ENCODE measurements at places on chromosomes 7 and 10.

GRCh38 chr7:84193747-84194146, 842 bp downstream of the SEMA3A start:
- peaks cover 4% of the 10 kb centered on the region for H3K4me1 ChIP-seq
- no peaks in the 10 kb centered on the region for H3K36me3 ChIP-seq
- no peak overlapping the region for H3K4me3 ChIP-seq
- H3K27ac ChIP-seq = no peak overlapping the region
- no peaks in the 10 kb centered on the region for H3K27me3 ChIP-seq
- no peak for DNase-seq

DNA sequence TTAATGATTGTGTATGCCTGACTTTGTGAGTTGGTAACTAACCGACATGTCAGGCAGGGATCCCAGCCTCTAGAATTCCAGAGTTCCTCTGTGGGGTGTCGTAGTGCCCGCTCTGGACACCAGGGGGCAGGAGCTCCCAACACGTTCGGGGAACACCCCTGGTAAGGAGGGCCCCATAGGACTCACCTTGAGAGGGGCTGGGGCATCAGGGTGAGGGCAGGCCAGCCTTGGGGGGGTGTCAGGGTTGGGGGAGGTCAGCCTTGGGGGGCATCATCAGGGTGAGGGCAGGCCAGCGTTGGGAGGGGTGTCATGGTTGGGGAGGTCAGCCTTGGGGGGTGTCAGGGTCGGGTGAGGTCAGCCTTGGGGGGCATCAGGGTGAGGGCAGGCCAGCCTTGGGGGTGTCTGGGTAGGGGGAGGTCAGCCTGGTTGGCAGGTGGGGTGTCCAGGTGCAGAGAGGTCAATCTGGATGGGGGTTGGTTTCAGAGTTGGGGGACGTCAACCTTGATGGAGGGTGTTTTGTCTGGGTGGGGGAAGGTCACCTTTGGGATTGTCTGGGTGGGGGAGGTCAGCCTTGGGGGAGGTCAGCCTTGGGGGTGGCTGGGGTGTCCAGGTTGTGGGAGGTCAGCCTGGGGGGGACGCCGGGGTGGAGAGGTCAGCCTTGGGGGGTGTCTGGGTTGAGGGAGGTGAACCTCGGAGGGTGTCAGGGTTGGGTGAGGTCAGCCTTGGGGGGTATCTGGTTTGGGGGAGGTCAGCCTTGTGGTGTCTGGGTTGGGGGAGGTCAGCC, 45.6 kb upstream of the SUN1 start:
- DNase-seq = peak; percentile 52
- H3K27me3 ChIP-seq = no peaks in the 10 kb centered on the region
- no peak overlapping the region for H3K4me3 ChIP-seq
- H3K4me1 ChIP-seq = peaks cover 2% of the 10 kb centered on the region

GRCh38 chr7:40077849-40078248, 56.6 kb downstream of the MPLKIP start:
- H3K4me3 ChIP-seq = no peak overlapping the region
- no peaks in the 10 kb centered on the region for H3K27me3 ChIP-seq

DNA sequence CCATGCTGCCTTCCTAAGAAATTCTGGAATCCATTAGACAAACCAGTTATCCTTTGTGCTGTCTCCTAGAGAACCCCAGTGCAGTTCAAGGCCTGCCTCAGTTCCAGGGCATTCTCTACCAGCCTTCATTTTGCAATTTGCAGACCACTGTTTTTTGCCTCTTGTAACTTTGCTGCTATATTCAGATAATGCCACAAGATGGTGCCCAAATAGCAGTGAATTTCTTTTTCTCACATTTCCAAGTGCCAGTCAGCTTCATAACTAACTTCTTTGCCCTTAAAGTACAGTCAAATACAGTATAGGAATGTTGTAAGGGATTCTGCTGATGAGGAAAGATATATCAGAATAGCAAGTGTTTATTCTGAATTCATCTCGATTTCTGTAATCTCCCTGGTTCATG, 25.2 kb downstream of the LOXL4 start:
- H3K27me3 ChIP-seq = no peaks in the 10 kb centered on the region
- H3K4me1 ChIP-seq = no peaks in the 10 kb centered on the region
- no peak for DNase-seq
- H3K27ac ChIP-seq = no peak overlapping the region
- H3K4me3 ChIP-seq = no peak overlapping the region

DNA sequence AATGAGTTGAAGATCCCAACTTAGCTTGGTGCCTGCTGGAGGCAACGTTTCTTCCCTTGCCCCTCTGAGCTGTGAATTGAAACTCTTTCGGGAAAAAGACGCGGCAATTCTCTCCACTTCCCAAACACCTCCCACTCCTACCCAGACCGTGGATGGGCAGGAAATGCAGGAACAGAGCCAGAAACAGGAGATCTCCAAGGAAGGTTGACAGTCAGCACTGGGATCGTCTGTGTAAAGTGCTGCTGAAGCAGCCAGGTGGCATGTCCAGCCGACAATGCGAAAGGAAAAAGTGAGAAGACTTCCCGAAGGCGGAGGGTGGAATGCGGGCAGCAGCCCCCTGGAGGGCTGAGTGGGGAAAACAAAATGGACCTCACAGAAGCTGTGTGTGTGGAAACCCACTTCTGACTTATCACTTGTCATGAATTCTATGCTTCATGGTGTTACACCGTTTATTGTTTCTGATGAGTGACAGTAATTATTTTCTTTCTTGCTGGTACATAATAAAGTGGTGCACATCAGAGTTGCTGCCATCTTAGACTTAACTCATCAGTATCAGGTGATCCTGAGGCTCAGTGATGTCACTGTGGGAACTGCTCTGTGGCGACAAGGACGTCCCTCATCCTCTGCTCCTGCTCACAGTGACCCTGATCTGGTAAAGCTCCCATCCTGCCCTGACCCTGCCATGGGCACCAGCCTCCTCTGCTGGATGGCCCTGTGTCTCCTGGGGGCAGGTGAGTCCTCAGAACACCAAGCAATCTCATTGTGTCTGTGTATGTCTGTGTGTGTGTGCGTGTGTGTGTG, 220.5 kb upstream of the PRSS1 start:
- no peak overlapping the region for H3K4me3 ChIP-seq
- no peak overlapping the region for H3K27ac ChIP-seq
- no peak for DNase-seq
- H3K27me3 ChIP-seq = no peaks in the 10 kb centered on the region
- no peaks in the 10 kb centered on the region for H3K4me1 ChIP-seq

- H3K36me3 ChIP-seq = no peaks in the 10 kb centered on the region
- no peak overlapping the region for H3K27ac ChIP-seq
- H3K4me1 ChIP-seq = no peaks in the 10 kb centered on the region
- no peak for DNase-seq
These were observed 316.5 kb downstream of the WDR11 start for GRCh38 chr10:121167534-121168243.

DNA sequence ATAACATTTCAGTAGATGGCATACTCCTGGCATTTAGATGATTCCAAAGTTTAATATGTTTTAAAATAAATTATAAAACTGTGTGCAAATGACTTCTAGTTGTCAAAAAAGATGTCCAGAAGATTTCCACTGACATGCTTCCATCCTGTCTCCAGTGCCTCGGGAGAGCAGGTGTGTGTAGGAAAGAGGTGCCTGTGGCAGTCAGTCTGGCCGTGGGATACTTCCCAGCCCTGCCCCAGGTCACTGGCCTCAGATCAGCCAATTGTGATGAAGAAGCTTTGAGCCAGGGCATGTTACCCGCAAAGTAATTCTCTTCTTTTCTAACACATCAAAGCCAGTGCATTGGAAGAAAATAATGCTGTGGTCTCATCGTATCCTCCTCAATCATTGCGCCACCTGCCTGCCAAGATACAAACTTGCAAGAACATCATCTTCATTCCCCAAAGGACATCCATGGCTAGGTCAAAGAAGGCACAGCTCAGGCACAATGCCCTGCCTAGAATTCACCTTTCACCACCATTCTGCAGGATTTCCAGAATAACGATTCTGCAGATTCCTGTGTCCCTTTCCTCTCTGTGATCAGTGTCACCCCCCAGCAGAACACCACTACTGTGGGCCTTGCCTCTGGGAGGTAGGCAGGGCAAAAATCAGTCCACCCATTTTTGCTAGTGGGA, 6.3 kb upstream of the KCNMA1 start:
- no peaks in the 10 kb centered on the region for H3K36me3 ChIP-seq
- DNase-seq = no peak

GRCh38 chr10:31962826-31963588, 34.4 kb upstream of the ARHGAP12 start:
- H3K27me3 ChIP-seq = peaks cover 9% of the 10 kb centered on the region
- DNase-seq = no peak
- H3K36me3 ChIP-seq = no peaks in the 10 kb centered on the region
- no peak overlapping the region for H3K4me3 ChIP-seq

GRCh38 chr10:119248681-119249080, 41.3 kb downstream of the GRK5 start:
- H3K27me3 ChIP-seq = no peaks in the 10 kb centered on the region
- no peak overlapping the region for H3K27ac ChIP-seq
- no peaks in the 10 kb centered on the region for H3K36me3 ChIP-seq
- no peak for DNase-seq

DNA sequence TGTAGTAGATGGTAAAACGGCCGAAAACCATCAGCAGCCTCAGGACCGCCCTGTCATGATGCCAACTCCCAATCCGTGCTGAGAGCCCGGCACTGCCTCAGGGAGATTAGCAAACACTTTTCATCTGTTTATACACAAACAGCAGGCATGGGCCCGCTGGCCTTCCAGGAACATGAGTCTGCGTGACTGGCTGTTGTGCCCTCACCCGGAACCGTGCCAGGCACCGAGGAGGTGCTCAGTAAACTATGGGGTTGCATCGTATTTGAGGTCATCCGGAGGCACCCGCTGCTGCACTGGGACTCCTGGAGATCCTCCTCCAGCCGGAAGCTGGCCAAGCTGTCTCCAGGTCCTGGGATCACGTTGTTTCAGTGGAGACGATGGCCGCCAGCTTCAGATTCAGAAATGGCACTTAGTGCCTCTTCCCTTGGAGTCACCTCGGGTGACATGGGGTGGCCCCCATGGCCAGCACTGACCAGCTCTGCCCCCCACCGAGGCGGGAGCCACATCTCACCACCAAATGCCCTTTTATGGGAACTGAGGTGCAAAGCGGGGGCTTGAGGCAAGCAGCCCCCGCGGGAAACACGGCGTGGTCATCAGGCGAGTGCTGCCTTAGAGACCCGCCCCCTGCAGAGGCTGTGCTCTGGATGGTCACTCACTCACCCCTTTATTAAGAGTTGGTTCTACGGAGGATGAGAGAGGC, 585.9 kb downstream of the PTPRN2 start:
- H3K27me3 ChIP-seq = peaks cover 13% of the 10 kb centered on the region
- no peaks in the 10 kb centered on the region for H3K36me3 ChIP-seq
- no peak for DNase-seq
- H3K27ac ChIP-seq = no peak overlapping the region
- no peak overlapping the region for H3K4me3 ChIP-seq

DNA sequence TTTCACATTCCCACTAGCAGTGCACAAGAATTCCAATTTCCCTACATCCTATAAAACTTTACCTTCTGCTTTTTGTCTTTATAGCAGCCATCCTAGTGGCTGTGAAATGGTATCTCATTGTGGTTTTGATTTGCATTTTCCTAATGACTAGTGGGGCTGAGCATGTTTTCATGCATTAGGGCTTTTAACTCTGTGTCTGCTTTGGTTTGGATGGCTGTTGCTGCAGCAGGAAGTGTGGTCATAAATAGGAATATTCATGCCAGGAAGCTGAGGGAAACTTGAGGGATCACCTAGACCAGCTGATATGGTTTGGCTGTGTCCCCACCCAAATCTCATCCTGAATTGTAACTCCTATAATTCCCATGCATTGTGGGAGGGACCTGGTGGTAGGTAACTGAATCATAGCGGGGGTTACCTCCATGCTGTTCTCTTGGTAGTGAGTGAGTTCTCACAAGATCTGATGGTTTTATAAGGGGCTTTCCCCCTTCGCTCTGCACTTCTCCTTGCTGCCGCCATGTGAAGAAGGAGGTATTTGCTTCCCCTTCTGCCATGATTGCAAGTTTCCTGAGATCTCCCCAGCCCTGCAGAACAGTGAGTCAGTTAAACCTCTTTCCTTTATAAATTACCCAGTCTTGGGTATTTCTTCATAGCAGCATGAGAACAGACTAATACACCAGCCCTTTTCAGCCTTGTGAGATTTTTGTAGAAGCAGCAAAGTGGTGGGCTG, 181.8 kb upstream of the PITRM1 start:
- H3K27me3 ChIP-seq = peaks cover 32% of the 10 kb centered on the region
- no peak for DNase-seq
- H3K27ac ChIP-seq = no peak overlapping the region
- no peaks in the 10 kb centered on the region for H3K36me3 ChIP-seq
- no peak overlapping the region for H3K4me3 ChIP-seq

- no peaks in the 10 kb centered on the region for H3K36me3 ChIP-seq
- H3K27ac ChIP-seq = peak overlapping the region; percentile 94
- DNase-seq = no peak
- peak overlapping the region; percentile 93 for H3K4me3 ChIP-seq
- H3K4me1 ChIP-seq = peaks cover 48% of the 10 kb centered on the region
- no peaks in the 10 kb centered on the region for H3K27me3 ChIP-seq
These were observed 9.2 kb downstream of the BNIP3 start for GRCh38 chr10:131972474-131973071.

GRCh38 chr7:23696916-23697441, 13.0 kb upstream of the STK31 start:
- no peak overlapping the region for H3K4me3 ChIP-seq
- peaks cover 2% of the 10 kb centered on the region for H3K36me3 ChIP-seq
- no peaks in the 10 kb centered on the region for H3K27me3 ChIP-seq
- H3K27ac ChIP-seq = no peak overlapping the region
- H3K4me1 ChIP-seq = peaks cover 8% of the 10 kb centered on the region

DNA sequence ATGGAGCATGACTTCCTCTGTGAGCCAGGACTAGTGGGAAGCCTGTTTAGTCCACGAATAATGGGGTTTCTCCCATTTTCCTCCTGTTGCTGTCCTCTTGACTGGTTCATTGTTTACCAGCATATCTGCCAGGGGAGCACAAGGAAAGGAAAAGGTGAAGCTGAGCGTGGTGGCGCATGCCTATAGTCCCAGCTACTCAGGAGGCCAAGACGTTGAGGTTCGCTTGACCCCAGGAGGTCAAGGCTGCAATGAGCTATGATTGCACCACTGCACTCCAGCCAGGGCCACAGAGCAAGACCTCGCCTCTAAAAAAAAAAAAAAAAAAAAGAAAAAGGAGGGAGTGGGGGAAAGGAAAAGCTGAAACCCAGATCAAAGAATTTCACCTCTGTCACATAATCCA, 5.8 kb upstream of the IL2RA start:
- H3K4me1 ChIP-seq = peaks cover 63% of the 10 kb centered on the region
- H3K27me3 ChIP-seq = no peaks in the 10 kb centered on the region
- peak overlapping the region; percentile 96 for H3K27ac ChIP-seq
- peak overlapping the region; percentile 81 for H3K4me3 ChIP-seq

DNA sequence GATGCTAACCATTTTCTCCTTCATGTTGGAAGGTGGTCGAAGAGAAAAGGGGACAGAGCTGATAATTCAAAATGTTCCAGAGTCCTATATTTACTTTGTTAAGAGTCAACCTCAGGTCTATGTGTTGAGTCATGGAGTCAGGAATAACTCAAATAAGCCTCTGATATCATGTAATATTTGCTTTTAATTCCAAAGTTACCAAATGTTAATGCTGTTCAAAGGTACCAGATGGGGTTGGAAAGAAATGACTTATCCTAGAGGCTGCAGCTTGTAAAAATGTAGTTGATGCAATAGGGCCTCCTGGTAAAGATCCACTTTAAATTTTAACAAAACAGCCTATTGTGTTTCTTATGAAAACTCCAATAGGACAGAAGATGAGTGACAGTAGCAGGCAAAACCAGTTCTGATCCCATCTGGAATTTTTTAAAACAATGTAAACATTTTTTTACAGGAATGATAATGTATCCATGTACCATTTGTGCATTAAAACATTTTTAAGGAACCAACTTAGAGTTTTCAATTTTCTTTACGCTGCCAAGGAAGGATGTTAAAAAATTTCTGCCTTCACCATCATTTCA, 218.2 kb downstream of the ANK3 start:
- no peaks in the 10 kb centered on the region for H3K27me3 ChIP-seq
- peaks cover 2% of the 10 kb centered on the region for H3K4me1 ChIP-seq
- no peak for DNase-seq
- peaks cover 9% of the 10 kb centered on the region for H3K36me3 ChIP-seq
- H3K4me3 ChIP-seq = no peak overlapping the region
- no peak overlapping the region for H3K27ac ChIP-seq
